HAP-1 (cell line): ENCODE measurements at places on chromosomes 11 and 22.
A peak's percentile ranks its signal among the peaks of the same experiment; 100 is the strongest.

GRCh38 chr11:7353100-7353499 lies 101.4 kb downstream of the SYT9 start:
- peak; percentile 52 for DNase-seq

GRCh38 chr22:46405901-46406300 lies 70.4 kb downstream of the TRMU start:
- no peak for DNase-seq

DNA sequence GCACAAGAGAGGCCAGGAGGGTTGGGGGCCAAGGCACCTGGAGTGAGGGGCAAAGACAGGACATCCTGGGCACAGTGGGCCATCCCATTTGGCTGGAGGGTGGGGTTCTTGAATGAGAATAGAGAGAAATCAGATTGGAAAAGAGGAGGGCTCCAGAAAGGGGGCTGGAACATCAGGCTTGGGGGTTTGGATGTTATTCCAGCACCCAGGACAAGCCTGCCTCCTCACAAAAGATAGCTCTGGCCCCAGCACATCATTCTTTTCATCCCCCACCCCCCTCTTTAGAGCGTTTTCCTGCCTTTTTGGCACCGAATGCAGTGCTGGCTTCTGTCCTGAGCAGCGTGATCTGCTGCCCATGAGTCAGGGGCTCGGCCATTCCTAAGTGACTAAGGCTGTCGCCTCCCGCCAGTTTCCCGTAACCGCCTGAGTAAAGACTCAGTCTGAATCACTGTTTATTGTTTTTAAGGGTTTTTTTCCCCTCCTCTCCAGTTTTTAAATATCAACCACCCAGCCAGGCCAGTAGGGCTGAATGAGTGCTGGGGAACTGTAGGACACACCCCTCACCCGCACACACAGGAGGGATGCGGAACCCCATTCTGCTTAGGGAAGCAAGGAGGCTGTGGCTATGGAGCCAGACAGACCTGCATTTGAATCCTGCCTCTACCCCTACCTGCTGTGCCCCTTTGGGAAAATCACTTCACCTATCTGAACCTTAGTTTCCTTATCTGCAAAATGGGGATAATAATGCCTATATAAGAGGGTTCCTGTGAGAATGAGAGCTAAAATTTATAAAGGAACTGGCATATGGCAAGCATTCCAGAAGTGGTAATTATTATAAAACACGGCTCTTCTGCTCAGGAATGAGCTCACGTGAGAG lies 32.4 kb upstream of the NAV2 start:
- DNase-seq: no peak

DNA sequence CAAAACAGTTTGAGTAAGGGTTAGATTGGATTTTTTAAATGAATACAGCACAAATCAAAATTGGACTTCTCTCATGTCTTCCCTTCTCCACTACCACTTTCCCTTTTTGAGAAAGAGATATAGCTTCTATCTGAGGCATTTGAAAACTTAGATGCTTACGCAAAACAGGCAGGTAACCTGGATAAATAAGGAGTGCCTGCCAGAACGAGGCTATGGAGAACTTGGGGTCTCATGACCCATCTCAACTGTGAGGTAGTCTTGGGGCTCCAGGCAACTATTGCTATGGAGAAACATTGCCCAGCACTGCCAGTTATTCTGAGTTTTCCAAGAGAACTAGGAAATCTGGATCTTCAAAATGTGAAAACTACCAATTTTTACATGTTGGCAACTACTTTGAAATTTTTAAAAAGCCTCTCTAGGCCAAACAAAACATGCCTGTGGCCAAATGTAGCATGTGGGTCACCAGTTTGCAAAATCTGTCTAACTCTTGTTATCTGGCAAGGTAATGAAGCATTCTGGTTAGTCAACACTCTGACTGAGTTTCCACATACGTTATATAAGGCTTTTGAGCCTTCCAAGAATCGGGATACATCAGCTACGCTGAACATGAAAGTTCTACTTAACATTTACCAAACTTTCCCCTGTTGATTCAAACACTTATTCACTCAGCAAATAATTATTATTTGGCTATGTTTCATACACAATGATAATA lies 752.7 kb downstream of the KCNA4 start:
- DNase-seq: no peak

DNA sequence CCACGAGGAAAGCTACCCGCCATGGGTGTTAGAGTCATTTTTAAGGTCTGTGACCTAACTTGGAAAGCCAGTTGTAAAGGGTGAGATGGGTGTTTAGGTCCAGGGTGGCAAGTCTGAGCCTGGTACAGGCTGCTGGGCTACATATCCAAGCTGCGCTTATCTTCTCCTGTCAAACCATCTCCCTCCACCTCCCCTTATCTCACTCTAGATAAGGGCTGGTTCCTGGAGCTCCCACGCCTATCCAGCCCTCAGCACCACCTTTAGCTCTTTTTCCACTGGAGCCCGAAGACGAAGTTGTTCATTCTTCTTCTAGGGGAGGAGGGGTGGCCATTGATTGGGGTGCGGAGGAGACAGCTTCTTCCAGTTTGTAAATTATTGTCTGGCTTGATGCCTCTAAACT lies 48.5 kb downstream of the MICAL2 start:
- DNase-seq: no peak

- DNase-seq: peak; percentile 45
These were observed 8.0 kb upstream of the HTATIP2 start for GRCh38 chr11:20355221-20356219.

DNA sequence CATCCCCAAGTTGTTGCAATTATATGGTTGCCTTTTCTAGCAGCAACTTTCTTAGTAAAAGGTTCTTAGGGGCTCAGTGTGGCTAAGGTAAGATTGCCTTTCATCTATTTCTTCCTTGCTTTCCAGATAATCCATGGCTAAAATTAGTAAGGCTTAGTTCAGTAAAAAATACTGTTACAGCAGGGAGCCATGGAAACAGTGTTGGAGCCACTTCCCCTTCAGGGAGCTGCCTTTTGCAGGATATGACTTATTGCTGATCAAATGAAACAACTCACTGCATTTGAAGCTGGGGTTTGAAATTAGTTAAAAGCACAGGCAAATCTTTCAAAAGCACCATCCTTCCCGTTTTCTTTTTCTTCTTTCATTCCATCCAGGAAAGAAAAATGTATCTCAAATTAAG lies 184.3 kb downstream of the C11orf87 start:
- DNase-seq: no peak

DNA sequence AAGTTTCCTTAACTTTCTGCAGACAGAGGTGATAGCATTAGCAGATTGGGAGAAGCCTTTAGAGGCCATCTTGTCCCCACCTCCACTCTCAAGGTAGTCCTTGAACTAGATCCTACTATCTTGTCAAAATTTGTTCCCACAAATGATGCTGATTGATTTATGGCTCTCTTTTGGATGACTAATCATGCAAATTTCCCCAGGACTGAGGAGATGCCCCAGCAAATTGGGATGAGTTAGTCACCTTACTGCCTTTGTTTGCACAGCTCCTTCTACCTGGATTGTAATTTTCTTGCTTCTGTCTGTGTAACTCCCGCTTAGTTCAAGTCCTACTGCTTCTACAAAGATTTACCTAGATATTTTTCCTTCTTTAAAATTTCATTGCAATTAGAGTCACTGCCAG lies 391.4 kb upstream of the CADM1 start:
- DNase-seq: no peak

- DNase-seq: no peak
These were observed 668.0 kb downstream of the ETS1 start for GRCh38 chr11:127919206-127920000.

- DNase-seq: no peak
These were observed 61.0 kb upstream of the PLET1 start for GRCh38 chr11:112321501-112322172.
